ENCODE measurements at places on chromosomes 4 and X. TPM values are rescaled to one million over a fixed set of nuclear protein-coding genes. Genes with fewer than 3 reads are reported as not detected.
A peak's percentile ranks its signal among the peaks of the same experiment; 100 is the strongest.

DNA sequence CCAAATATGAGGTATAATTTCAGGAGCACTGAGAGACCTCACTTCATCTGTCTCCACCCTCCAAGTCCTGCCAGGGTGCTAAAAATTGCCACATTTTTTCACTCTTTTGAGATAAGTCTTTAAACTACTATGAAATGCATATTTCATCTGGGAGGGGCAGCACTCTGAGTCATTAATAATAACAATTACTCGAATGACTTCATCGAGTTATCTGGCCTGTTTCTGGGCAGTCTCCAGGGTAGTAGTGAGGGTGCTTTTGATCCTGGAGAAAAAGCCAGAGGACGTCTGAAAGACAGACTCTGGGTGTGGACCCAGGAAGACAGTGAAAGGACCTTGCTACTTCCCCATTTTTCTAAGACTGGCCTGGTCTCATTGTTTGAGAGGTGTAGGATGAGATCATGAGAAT, 42.3 kb upstream of the SRD5A3 start:
- no peak for DNase-seq

ANXA10 gene
- not detected for total RNA-seq

DNA sequence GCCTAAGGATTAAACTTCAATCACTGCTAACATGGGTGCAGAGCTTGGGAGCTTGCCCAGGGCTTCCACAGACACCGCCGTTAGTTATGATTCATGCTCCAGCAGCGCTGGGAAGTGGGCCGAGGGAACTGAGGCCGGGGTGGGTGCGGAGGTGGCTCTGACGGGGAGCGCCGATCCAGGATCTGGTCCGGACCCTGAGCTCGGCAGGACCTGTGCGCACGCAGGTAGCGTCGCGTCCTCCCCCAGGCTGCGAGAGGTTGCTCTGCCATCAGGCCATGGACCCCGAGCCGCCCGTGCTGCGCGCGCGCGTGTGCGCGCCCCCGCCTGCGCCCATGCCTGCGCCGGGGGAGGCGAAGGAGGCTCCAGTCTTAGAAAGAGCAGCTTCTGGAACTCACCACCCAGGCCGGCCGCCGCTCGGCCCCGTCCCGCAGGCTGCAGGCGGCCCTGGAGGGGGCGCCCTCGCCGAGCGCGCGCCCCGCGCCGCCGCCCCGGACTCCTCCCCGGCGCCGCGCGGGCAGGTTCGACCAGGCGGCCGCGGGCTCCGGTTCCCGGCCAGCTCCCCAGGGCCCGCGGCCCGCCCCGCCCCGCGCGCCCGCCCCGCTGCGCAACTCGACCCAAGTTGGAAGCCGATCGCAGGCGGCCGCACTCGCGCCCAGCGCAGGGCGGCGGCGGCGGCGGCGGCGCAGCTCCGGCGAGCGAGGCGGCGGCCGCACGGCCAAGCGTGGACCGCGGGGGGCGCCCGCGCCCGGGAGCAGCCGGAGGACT, 732 bp upstream of the ADRA2C start:
- no peak for DNase-seq

- DNase-seq, result no peak
Measured at GRCh38 chrX:96576368-96576767, 108.3 kb upstream of the DIAPH2 start.

DNA sequence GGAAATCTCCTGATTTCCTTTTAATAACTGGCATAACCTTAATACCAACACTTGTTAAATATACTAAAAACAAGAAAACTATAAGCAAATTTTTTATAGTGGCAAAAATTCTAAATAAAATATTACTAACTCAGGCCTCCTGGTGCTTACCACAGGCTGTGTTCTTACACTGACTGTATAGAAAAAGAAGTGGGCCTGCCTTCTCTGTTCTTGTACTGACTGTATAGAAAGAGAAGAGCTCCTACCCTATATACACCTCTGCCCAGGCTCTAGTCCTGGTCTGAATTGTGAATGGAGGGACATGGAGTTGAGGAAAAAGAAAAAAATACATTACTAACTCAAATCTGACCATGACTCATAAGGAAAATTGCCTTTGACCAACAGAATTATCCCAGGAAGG, 7.5 kb downstream of the ZNF41 start:
- no peak for DNase-seq

DNA sequence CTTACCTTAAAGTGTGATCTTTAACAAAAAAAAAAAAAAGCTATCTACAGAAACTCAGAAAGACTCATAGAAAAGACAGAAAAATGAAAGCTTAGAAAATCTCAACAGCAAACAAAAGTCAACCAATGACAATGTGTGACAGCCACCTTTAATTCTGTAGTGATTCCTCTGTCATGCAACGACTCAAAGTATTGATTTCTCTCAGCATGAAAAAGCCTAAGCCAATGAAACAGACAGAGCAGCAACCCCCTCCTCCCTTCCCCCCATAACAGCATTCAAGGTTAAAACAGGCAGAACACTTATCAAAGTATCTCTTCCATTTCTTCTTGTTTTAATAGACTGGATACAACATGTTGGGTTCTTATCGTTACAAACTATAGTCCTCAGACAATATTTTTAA, 112.5 kb downstream of the MAB21L2 start:
- DNase-seq, result no peak

MAGEB4 gene
- not detected for total RNA-seq

GRCh38 chr4:56799161-56799759, 22.2 kb downstream of the SPINK2 start:
- no peak for DNase-seq

UCP1 gene
- total RNA-seq, result not detected

GRCh38 chrX:150446995-150447394, 83.9 kb downstream of the MAMLD1 start:
- no peak for DNase-seq

GRCh38 chrX:21586001-21586400, 72.1 kb downstream of the KLHL34 start:
- DNase-seq, result no peak

DNA sequence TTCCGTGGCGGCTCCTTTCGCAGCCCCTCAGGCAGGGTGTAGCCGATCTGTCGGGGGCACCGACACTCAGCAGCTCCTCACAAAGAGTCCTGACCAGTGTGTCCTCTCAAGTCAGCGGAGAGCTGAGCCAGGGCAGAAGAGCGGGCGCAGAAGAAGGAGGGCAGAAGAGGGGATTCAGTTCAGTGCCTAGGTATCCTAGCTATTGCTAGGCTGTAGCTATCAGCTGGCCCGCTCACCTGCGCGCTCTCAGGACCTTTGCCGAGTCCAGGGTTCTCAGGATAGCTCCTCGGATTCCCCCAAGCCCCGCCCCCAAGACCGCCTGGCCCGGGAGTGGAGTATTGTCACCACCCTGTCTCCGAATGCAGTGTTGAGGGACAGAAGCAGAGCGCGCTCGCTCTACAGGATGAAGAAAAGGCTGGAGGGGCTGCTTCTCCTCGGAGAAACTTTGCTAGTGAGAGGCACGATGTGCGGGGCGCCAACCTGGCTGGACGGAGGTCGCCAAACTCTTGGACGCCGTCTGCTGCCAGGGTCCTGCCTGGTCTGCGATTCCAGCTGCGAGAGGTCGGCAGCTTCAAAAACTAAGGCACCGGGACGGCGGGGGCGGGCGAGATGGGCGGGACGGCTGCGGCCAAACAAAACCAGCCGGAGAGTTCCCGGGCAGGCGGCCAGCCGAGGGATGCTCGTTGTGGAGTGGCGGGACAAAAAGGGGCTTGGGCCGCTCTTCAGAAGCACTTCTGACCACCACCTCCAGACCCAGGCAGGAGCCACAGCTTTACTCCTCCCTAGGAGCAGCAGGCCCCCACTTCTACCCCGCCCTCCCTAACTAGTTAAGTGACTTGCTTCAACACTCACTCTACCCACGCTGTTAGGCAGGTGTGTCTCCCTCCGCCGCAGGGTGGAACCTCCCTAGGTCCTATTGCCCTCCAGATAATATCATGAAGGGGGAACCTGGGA, at the start of gene XKRX:
XKRX (minus strand) TSS at position 258 of the 954 bp plus-strand sequence. CDS start 613 bp downstream, outside the sequence.
- no peak for DNase-seq

VEGFC gene
- total RNA-seq, result 15.4 TPM

DNA sequence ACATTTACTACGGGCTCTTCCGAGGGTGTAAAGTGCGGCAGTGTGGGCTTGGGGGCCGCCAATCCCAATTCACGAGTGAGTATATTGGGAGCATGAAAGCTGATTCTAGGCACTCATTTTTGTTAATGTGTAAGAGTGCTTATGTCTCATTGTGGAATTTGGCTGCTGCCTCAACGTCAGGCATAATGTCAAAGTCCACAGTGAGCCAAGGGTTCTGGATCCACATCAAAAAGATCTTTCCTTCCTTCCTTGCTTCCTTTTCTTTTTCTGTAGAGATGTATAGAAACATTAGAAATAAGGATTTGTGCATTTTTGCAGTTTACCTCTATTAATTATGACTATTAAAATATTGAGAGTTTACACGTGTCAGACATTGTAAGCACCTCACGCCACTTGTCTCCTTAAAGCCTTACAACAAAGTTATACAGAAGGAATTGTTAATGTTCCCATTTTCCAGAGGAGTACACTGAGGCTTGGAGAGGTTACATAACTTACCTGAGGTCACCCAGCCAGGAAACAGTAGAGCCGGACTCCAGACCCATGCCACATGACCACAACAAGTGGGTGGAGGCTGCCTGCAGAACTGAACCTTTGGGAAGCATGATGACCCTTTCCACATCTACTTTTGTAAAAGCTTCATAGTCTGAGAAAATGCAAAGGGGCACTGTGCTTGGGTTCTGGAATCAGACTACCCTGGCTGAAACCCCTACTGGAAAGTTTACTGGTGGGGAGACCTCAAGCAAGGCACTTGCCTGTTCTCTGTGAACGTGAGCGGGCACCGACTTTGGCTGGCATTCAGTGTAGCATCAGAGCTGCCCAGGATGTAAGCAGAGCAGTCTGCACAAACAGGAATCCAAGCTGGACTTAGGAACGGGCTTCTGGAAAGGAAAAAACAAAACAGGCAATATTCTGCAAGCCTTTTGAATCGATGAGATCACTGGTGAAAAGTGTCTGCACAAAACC, 761 bp downstream of the CLRN2 start:
- DNase-seq, result no peak

TENM3 gene
- total RNA-seq, result 26.6 TPM

GRCh38 chrX:126485409-126485808, 67.2 kb downstream of the DCAF12L1 start:
- no peak for DNase-seq

EPHA5 gene
- total RNA-seq, result 4.1 TPM

DNA sequence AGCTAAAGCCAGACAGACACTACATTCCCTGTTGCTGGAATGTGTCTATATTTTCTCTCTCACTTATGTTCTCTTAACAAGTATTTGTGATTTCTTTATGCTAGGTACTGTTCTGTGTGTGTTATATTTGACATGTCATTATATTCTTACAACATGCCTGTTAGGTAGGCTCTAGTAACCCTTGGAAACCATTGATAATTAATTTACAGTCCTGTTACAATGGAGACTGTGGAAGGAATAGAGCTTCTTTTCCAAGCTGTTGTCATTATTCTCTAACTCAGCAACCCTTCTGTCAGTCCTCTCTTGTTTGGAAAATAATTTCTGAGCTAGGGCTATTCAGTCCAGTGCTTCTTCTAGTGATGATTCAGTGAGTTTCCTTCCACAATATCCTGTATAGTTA, 419.1 kb upstream of the BOD1L1 start:
- no peak for DNase-seq

PDE6B gene
- total RNA-seq, result 6.2 TPM

GRCh38 chr4:170281027-170281426, 191.3 kb upstream of the AADAT start:
- no peak for DNase-seq

DNA sequence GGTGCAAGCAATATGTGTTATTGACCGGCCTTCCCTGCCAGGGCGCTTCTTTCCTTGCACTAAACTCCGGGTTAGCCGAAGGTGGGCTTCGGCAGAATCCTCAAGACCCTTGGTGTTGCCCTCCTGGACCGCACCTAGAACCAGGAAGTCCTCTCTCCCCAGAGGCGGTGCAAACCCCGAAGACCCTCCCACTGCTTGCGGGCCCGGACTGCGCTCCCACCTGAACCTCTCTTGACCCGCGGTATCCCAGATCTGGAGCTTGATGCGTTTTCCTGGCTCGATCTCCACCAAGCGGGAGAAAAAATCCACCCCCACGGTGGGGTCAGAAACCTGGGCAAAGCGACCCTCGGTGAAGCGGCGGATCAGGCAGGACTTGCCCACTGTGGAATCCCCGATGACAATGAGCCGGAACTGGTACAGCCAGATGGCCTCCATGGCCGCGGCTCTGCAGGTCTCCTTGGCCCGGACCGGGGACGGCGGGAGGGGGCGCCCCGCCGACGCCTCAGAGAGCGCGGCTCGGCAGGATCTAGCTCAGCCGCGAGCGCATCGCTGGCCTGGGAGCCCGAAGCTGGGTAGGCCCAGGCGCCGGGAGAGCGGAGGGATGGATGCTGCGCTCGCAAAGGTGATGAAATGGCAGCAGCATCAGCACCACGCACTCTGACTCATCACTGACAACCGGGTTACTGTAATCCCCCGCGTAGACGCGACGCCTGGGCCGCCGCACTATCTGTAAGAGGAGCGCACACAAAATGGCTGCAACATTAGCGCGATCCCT, at the start of gene RAB39B:
RAB39B (minus strand) TSS at position 638 of the 775 bp plus-strand sequence; CDS start at position 435, 203 bp downstream.
- peak; percentile 14 for DNase-seq

- no peak for DNase-seq
Measured at GRCh38 chr4:79211490-79211889, 114.4 kb downstream of the NAA11 start.

FGG gene
- total RNA-seq, result not detected

DNA sequence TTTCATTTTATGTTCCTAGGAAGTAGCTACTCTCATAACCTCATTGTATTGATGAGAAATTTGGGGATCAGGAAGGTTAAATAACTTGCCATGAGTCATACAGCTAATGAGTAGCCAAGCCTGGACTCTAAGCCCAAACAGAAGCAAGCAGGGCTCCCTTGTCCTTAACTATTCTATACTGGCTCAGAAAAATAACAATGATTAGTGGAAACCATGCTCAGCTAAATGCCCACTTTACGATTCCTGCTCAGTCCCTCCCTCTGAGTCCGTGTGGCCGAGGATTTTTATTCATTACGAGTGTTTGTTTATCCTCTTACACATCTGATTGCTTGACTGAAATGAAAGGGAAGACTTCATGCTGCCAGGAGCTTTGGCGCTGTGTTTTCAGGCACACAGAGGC, 100.9 kb downstream of the SLC34A2 start:
- DNase-seq, result no peak

DNA sequence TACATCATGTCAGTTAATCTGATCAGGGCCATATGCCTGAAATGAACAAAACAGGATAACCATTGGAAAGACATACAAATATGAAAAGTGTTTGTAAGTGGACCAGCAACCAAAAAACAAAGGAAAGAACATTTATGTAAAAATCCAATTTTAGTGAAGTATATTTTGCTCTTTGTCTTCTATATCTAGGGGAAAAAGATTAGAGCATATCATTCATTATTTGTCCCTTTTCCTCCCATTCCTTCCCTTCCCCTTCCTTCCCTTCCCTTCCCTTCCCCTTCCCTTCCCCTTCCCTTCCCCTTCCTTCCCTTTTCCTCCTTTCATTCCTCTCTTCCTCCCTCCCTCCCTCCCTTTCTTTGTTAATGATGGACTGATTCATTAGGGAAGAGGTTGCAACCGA, 1.8 kb upstream of the GNRHR start:
- DNase-seq, result no peak

GRCh38 chrX:49108641-49109040, 14.9 kb downstream of the GPKOW start:
- DNase-seq, result no peak

Data from urinary bladder (tissue), 4 donors.